HS-27A (cell line): ENCODE measurements at places on chromosomes 16 and 17.
A peak's percentile ranks its signal among the peaks of the same experiment; 100 is the strongest.

DNA sequence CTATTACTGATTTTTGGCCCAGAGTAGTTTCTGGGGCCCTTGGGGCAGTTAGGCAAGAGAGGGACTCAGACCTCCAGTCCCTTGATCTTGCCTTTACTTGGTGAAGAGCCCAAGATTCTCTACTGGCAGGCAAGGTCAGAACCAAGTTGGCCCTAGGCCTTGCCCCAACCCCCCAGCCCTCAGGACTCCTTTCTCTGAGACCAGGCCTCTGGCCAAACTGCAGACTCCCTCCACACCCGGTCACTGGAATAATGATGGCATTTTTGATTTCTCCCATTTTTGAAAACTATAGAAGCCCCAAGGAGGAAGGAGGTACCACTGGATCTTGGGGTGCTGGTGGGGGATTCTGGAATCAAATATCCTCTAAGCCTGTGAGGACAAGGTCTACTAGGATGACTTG, 18.0 kb upstream of the HOXB9 start:
- no peak for DNase-seq

DNA sequence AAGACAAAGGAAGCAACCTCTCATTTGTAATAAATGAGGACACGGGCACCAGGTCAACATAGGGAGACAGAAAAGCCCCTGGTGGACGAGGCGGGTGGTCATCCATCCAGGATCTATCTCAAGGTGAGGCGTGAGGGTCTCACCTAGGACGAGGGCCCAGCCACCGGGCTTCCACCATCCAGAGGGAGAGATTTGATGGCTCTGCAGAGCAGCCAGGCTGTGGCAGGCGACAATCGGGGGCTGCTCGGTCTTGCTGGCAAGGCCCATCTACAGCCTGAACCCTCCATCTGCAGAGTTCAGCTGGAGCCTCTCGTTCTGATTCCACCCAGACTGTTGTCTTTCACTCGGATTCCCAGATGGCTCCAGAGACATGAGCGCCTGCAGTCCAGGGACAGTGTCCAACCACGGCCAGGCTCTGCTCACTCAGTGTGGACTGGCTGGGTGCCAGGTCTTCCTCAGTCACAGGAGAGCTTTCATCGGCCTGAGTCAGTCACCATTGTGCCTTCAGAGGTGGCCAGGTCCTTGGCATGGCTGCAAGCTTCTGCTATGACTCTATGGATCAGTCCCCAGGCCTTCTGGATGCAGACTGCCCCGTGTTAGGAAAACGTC, 5.9 kb downstream of the LITAFD start:
- no peak for DNase-seq

DNA sequence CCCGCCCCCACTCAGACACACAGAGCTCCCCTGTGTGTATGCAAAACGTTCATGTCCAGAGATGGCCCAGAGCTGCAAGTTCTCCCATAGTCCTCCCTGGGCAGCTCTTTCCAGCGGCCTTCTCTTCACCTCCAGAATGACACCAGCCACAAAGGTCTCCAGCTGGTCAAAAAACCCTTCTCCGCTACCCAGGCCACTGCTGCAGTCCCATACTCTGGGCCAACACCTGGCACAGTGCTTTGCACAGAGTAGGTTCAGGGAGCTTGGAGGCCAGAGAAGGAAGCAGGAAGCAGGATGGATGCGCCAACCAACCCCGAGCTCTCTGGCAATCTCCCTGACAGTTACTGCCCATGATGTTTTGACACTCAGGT, 1.1 kb upstream of the STAT5B start:
- no peak for DNase-seq

DNA sequence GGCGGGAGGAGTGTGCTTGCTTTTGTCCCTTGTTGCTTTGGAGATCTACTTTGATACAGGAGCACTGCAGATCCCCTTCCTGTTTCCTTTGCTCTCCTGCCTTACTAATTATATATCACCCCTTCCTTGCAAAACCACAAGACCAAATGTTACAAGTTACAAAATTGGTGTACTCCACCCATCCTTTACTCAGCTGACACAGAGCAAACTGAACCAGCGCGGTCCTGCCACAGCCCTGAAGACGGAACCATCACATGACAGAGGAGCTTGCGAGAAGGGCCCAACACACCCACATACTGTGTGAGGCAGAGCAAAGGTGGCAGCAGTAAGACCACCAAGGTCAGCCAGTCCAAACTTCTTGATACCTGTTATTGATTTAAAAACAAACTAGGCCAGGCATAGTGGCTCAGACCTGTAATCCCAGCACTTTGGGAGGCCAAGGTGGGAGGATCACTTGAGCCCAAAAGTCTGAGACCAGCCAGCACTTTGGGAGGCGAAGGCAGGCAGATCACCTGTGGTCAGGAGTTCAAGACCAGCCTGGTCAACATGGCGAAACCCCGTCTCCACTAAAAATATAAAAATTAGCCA, 33.2 kb downstream of the CYTH1 start:
- no peak for DNase-seq

DNA sequence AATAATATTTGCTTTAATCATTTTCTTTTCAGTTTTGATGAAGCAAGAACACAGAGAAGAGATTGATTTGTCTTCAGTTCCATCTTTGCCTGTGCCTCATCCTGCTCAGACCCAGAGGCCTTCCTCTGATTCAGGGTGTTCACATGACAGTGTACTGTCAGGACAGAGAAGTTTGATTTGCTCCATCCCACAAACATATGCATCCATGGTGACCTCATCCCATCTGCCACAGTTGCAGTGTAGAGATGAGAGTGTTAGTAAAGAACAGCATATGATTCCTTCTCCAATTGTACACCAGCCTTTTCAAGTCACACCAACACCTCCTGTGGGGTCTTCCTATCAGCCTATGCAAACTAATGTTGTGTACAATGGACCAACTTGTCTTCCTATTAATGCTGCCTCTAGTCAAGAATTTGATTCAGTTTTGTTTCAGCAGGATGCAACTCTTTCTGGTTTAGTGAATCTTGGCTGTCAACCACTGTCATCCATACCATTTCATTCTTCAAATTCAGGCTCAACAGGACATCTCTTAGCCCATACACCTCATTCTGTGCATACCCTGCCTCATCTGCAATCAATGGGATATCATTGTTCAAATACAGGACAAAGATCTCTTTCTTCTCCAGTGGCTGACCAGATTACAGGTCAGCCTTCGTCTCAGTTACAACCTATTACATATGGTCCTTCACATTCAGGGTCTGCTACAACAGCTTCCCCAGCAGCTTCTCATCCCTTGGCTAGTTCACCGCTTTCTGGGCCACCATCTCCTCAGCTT, 45.0 kb downstream of the ESRP2 start:
- DNase-seq = no peak

DNA sequence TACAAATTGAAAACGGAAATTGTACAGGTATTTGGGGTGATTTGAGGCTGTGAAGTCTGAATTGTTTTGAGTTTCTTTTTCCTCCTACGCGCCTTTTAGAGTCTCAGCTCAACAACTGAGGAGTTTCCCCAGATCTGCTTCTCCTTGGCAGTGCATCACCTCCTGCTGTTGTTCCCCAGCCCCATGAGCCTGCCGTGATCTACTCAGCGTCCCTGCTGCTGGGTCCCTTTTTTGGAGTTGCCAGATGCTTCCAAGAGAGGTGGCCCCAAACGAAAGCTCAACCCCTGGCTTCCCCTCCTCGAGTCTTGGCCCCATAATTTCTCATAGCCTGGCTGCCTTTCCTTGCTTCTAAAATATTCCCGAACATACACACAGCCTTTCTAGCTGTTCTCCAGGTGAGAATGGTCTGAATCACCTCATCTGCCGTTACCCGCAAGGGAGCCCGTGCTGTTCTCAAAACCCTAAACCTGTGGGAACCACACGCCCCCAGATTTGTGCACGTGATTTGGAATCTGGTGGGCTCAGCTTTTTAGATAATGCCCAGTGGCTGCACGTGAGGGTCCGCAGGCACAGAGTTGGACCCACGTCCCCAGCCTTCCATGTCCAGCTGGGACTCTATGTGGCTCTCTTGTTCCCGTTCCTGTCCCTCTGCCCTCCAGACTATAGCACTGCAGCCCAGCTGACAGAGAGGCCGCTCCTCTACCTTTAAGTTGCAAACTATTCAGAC, 179.1 kb upstream of the CHMP6 start:
- no peak for DNase-seq

DNA sequence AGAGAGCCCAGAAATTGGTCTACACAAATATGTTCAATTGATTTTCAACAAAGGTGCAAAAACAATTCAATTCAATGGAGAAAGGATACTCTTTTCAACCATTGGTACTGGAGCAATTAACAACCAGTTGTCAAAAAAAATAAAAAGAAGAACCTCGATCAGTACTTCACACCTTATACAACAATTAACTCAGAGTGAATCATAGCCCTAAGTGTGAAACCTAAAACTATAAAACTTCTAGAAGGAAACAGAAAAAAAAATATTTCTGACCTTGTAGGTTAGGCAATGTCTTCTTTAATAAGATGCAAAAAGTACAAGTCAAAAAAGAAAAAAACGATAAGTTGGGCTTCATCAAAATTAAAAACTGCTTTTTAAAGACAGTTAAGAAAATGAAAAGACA, 56.1 kb upstream of the CHMP6 start:
- no peak for DNase-seq

GRCh38 chr17:31524926-31525800, 133.7 kb downstream of the RAB11FIP4 start:
- peak; percentile 52 for DNase-seq
